ENCODE measurements at places on chromosomes 7 and 10.

DNA sequence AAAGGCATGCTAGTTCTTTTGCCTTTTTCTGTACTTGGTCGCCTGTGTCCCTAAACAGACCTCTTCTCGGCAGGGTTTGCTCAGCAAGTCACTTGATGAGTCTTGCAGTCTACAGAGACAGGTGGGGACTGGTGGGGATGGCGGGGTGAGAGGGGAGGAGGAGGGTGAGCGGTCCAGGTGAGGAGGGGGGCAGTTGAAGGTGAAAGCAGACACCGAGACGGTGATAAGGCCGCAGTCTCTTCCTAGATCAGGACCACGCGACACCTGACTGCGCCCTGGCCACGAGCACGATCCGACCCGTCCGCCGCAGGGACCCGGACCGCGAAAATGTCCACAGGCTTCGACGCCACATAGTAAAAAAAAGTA lies 566 bp downstream of the ASNS start:
- no peak for DNase-seq

- no peak for DNase-seq
These were observed 91.7 kb upstream of the IL6 start for GRCh38 chr7:22635349-22635748.

DNA sequence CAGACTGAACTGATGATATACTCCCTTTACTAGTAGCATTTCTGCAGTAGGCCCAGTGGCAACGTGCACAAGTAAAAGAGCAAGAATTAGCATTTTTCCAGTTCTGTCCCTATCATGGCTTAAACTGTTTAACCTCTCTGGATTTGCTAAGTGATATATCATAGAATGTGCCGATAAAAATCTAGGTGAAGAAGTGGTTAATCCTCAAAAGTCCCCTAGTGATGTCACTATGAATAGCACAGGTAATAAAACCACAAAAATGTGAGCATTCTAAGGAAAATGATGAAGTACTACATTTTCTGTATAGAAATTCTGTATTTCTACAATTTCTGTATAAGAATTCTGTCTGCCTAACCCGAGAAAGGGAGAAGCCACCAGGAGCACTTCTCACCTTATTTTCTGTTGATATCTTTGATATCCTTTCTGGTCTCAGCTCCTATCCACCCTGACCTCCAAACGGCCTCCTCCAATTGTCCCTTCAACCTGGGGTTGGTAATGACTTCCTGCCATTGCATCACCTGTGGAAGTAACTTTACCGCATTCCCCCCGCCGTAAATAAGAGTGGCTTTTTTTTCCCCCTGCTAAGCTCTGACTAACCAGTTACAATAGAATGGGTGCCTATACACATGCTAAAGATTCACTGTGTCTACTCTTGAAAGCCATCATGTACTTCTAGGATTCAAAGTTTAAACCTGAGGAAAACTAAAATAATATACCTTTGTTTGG lies 155.9 kb upstream of the ASAH2 start:
- no peak for DNase-seq

GRCh38 chr7:24323961-24324480 lies 40.0 kb downstream of the NPY start:
- DNase-seq, result no peak

- no peak for DNase-seq
These were observed 68.0 kb upstream of the INSIG1 start for GRCh38 chr7:155229548-155230168.

DNA sequence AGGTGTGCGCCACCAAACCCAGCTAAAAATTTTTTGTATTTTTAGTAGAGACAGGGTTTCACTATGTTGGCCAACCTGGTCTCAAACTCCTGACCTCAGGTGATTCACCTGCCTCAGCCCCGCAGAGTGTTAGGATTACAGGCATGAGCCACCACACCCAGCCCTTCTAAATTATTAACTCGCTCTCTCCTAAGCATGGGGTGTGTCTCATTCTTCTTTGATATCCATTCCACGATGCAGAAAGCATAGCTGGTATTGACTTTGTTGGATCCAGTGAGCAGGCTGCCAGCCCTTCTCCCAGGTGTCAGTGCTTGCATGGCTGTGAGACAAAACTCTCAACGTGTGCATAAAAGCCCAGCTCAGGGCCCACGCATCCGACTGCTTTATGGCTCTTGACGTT lies 254.1 kb upstream of the PFKP start:
- no peak for DNase-seq

GRCh38 chr10:13678101-13678843 lies 91.5 kb downstream of the PRPF18 start:
- no peak for DNase-seq

- DNase-seq, result no peak
These were observed 34.2 kb downstream of the ACTA2 start for GRCh38 chr10:88918191-88918905.

GRCh38 chr7:1752771-1753563 lies 82.9 kb downstream of the ELFN1 start:
- no peak for DNase-seq

GRCh38 chr7:43760861-43761260 lies 2.4 kb downstream of the BLVRA start:
- DNase-seq, result no peak

GRCh38 chr10:129122846-129123245 lies 344.2 kb upstream of the MGMT start:
- DNase-seq, result no peak

DNA sequence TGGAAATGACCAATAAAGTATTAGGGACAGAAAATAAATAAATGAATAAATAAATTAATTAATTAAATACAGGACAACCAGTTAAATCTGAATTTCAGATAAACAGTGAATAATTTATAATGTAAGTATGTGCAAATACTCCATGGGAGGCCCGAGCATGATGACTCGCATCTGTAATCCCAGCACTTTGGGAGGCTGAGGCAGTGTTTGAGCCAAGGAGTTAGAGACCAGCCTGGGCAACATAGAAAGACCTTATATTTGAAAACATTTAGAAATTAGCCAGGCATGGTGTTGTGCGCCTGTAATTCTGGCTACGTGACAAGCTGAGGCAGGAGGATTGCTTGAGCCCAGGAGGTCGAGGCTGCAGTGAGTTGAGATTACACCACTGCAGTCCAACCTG lies 123.7 kb downstream of the CUL2 start:
- DNase-seq, result no peak

DNA sequence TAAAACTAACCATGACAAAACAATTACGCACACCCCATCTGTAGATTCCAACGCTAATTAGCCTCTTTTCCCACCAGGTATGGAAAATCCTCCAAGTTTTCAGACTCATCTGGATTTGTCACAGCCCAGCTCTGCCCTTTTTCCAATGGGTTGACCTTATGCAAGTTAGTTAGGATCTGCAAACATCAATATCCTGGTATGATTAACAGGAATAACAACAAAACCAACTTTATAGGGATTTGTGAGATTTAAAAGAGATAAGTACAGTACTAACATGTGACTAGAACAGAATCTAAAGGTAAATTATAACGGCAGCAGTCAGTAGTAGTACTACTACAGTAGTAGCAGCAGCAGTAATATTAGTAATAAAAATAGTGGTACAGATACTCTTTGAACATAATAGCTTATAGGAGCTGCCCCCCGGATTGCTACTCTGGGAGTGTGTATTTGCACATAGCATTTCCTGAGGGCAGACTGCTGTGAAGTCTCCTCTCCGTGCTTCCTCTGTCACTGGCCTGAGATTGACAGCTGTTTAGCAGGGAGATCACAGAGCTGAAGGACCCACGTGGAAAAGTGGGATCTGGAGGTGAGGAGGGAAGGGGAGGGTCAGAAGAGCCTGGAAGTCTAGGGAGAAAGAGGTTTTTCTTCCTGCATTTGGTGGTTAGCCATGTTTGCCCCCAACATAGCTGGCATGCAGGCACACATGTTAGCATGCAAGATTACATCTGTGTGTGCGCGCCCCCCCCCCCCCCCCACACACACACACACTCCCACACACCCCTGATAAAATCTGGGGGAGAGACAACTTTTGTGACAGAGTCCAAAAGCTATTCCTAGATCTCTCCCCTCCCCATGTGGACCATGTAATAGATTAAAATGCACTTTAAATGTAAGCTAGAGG lies 73.3 kb upstream of the FAM171A1 start:
- DNase-seq, result no peak

GRCh38 chr10:126468876-126469643 lies 80.8 kb upstream of the ADAM12 start:
- no peak for DNase-seq

GRCh38 chr10:78442836-78443550 lies 409.3 kb downstream of the RPS24 start:
- no peak for DNase-seq

- DNase-seq, result no peak
These were observed 114.1 kb downstream of the SLC16A9 start for GRCh38 chr10:59595593-59595992.

- DNase-seq, result no peak
These were observed 4.4 kb upstream of the BET1 start for GRCh38 chr7:94008537-94008936.

DNA sequence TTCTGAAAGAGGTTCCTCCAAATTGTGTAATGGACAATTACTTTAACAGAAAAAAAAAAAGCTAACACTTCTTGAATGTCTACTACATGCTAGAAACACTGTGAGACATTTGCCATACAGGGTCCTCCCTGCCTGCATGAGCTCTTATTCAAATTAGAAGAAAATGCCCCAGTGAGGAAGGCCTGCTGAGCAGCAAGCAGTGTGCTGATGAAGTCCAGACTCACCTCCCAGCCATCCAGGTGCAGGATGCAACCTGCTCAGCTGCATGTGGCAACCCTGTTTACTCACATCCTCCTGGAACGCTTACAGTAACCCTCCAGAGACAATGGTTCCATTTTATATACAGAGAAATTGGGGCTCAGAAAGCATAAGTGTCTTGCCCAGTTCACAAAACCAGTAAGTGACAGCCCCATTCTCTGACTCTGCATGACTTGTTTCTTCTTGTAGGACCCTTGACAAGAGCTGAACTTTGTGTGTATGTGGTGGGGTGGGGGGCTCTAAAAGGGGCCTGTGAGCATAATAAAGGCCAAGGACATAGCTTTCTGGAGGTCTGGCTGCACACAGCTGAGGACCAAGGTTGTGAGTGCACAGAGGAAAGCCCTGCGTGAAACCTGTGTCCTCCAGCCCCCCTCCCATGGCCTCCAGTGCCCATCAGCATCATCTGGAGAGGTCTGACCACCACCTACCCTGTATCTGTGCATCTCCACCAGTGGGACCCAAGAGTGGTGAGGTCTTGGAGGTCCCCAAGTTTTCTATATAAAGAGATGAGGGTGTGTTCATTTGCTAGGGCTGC lies 387.8 kb downstream of the GRID1 start:
- no peak for DNase-seq

DNA sequence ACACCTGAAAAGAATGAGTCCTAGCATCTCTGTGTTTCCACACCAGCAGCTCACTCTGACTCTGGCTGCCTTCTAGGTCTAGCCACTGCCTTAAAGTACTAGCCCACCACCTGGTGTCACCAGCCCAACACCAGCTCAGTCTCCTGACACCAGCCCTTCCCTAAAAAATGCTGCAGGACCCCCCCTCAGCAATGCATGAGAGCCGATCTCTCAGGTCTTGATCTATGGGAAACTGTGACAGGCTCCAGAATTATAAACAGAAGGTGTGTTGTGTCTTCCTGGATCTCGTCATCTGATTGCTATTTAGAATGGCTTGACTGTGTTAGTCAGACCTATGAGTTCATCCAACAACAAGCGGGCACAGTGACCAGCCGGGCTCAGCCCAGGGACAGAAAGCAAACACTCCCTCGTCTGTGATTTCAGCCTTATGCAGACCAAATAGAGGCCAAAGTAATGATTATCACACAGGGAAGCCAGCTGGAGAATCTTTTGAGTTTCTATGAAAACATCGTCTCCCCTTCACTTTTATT lies 66.6 kb downstream of the CUBN start:
- no peak for DNase-seq

GRCh38 chr7:155591055-155591775 lies 44.9 kb upstream of the CNPY1 start:
- no peak for DNase-seq

DNA sequence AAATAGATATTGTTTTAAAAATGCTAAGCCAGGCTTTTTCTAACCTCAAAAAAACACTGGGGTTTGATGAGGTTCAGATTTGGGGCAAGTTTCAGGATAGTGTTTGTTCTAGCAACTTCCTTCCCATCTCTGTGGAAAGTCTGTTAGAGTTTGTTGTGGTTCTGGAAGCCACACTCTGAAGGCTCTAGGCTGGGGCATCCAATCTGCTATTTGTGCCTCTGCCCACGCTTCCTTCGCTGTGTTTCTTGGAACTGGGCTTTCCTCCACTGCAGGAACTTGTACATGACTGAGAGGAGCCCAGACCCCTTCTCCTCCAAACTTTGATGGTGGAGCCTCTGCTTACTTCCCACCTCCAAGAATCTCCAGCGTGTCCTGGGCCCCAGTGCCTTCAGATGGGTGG lies 108.5 kb upstream of the SLC25A13 start:
- DNase-seq, result no peak

DNA sequence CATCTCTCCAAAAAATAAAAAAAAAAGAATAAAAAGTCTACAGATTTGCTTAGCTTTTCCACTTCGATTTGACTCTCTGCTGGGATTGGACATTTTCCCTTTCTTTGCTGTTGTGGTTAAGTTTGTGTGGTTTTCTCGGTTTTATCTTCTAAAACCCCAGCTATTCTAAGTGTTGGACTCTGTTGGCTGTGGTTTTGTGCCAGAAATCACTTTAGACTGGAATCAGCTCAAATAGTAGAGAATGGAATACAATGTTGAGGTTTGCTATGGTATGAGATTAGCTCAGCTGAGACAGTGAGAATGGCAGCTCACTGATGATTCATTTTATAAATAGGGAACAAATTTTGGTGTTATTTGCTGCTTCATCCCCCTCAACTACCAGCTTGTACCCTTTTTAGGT lies 116.0 kb downstream of the BUB3 start:
- DNase-seq, result no peak

GRCh38 chr7:110604885-110605284 lies 486.0 kb upstream of the LRRN3 start:
- DNase-seq, result no peak

- no peak for DNase-seq
These were observed 14.7 kb downstream of the WDR37 start for GRCh38 chr10:1070919-1071318.

DNA sequence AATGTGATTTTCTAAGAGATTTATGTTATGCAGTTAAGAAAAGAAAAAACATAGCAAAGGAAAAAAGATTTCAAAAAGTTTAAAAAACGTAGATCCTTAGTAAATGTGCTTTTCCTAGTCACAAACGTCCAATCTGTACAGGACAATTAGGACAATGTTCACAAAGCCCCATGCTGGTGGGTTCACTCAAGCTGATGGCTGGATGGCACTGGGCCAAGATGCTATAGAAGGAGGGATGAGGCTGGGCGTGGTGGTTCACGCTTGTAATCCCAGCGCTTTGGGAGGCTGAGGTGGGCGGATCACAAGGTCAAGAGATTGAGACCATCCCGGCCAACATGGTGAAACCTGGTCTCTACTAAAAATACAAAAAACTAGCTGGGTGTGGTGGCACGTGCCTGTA lies 22.1 kb downstream of the SVIL start:
- no peak for DNase-seq

- DNase-seq, result no peak
These were observed 6.0 kb upstream of the ZDHHC4 start for GRCh38 chr7:6571160-6571779.

- DNase-seq, result no peak
These were observed 48.4 kb upstream of the GTF2IRD1 start for GRCh38 chr7:74405191-74405898.

- DNase-seq, result no peak
These were observed 3.5 kb upstream of the CFAP58 start for GRCh38 chr10:104350127-104350635.

Measured in stimulated activated CD8-positive, alpha-beta memory T cell treated with anti-CD3 and anti-CD28 coated beads, Interleukin-4, amount 100 ng/mL, for 1 hour (primary cell).